ENCODE measurements at places on chromosomes 11 and 22.
A peak's percentile ranks its signal among the peaks of the same experiment; 100 is the strongest.

DNA sequence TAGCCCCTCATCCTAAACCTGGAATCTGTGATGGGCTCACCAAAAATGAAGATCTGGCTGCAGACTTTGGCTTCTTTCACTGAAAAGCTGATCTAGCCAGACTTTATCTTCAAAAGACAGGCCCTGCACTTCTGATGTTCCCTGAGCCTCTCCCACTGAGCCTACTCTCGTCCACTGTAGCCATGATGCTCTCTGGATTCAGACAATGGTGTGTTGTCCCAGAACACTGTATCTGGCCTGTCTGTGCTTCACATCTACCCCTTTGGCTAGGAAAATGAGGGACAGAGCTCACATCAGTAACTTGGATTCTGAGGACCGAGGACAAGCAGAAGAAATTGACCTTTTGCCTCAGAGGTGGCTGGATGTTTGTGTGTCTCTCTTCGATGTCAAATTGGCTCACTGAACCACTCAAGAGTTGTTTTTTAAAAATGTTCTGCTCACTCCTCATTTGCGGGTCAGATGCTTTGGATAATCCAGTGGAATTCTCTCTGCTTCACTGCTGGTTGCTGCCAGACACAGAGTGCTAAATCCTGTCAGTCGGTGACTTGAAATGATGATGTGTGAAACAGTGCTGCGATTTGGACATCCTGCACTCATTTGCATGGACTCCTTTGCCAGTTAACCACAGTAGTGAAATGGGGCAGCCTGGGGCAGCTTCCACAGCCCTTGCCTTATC, 67.5 kb downstream of the ARFGAP2 start:
- DNase-seq, result no peak

DNA sequence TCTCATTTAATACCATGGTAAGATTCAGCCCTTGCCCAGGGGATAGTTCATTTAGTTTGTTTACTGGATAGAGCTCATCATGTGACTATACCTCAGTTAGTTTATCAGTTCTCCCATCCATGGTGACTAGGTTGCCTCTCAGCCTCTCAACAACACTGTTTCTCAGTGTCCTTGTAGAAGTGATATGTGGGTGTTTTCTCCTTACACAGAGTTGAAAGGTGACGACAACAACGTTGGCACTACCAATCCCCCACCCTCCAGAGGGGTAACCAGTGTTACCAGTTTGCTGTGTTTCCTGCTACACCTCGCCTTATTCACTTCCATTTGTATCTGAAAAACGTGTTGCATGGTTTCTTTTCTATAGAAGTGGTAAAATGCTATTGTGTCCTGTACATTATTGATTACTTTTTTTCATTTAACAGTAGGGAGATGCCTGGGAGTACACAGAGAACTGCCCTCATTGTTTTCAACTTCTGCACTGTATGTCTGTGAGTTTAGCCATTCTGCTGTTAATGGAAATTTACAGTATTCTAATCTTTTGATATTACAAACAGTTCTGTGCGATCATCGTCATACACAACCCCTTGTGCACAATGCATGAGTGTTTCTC, 11.6 kb downstream of the NEAT1 start:
- no peak for DNase-seq

DNA sequence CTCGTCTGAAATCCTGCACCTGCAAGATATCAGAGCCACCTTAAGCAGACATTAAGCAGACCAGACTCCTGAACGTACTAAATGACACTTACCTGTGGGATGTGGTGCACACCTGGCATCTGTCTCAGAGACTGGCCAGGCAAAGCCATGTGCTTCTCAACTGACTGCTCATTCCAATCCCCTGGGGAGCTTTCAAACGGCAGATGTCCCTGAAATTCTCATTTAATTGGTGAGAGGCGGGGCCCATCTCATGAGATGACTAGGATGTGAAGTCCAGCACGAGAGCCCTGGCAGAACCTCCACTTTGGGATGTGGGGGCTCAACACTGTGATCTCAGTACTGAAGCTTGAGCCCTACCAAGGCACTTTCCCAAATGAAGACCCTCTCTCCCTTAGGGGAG, 84.9 kb upstream of the HMGXB4 start:
- no peak for DNase-seq

- no peak for DNase-seq
These were observed 117.3 kb downstream of the CEP164 start for GRCh38 chr11:117444711-117445658.

DNA sequence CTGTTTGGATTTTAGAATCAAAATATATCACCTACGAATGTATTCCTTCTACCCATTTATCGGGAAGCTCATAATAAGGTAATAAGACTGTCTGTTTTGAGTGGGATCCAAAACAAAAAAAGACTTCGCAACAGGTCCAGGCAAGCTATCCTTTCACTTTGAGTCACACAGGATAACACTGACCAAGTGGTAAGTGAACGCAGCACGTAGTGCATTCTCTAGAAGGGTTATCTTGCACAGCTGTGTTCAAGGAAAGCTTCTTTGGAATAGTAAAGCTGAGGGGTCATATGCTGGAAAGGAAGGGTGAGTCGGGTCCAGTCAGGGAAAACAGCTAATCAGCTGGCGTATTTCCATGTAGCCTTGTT, 22.3 kb upstream of the NRGN start:
- no peak for DNase-seq

GRCh38 chr11:124745835-124746620, 6.0 kb downstream of the VSIG2 start:
- no peak for DNase-seq

DNA sequence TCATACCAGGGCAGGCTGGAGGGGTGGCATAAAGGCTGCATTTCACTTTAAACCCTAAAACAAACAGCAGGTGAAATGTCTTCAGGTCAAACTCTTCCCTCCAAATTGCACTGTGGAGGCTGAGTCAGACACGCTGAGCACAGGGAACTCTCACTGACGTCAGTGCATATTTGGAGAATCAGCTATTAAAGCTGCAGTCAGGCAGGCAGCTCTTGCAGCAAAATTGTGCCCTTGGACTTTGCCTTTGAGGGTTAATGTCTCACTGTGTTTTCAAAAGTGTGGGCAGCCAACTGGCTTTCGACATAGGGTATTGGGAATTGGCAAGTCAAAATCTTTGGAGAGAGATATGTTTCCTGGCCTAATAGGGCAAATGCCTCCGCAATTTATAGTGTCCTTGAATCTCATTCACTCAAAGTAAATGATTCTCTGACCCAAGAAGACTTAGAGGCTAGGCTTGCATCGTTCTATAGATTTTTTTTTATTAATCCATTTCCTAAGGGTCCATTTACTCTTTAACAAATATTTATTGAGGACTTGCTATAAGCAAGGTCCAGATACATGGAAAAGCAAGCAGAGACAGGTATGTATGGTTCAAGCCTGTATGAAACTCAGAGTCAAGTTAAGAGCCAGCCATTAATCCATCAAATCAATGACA, 27.7 kb upstream of the SMCO4 start:
- no peak for DNase-seq

DNA sequence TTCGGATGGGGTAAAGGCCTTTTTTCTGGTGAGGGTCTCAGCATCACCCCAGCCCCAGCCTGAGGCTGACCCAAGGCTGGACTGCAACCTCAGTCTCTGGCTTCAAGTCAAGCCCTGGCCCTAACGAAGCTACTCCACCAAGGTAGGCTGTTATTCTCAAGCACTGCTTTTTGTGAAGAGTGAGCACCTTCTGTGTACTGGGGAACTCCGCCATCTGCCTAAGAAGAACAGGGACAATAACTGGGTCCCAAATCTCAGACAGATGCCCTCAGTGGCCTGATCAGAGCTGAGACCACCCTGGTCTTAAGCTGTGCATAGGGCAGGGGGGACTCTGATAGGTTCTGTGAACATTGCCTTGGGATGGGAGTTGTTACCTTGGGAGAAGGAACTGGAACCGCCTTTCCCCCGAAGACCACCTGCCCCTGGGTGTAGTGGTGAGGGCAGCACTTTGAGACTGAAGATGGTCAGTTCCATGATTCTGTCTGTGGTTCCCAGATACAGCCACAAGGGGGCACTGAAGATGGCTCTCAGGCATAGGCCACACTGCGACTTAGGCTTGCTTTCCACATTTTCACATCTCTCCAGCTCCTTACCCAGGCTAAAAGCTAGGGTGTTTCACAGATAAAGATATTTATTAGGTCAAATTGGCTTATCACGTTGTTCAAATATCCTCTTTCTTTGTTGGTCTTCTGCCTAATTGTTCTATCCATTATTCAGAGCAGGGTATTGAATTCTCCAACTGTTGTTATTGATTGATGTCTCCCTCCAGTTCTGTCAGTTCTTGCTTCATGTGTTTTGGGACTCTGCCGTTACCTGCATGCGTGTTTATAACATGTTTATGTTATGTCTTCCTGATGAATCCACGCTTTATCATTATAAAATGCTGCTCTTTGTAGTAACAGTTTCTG, 11.8 kb upstream of the UVRAG start:
- peak; percentile 55 for DNase-seq

- DNase-seq, result no peak
These were observed 905.6 kb downstream of the DLG2 start for GRCh38 chr11:84721561-84721961.

DNA sequence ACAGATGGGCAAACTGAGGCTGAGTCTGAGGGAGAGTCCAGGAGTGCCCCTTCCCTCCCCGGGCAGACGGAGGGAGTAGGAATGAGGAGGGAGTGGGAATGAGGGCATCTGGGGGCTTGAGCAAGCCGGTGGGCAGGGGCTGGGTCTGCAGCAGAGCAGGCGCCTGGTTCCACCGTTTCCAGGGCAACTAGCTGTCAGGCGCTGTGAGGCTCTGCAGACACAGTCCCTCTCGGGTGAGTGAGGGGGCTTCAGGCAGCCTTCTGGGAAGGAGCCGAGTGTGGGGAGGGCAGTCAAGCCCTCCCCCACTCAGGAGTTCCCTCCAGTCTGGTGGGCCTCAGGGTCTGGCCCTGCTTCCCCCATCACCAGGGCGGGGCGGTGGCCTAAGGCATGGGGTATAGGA, 19.0 kb downstream of the TMEM258 start:
- no peak for DNase-seq

GRCh38 chr11:40291329-40291728, 1168.1 kb downstream of the LRRC4C start:
- DNase-seq, result no peak

- no peak for DNase-seq
These were observed 912 bp downstream of the VPS51 start for GRCh38 chr11:65096926-65097325.

Measured in stimulated activated CD8-positive, alpha-beta memory T cell treated with anti-CD3 and anti-CD28 coated beads, Interleukin-4, amount 100 ng/mL, for 24 hours (primary cell).